LHCN-M2 (cell line): ENCODE measurements at places on chromosomes 7 and 10. TPM values are rescaled to one million over a fixed set of nuclear protein-coding genes. Genes with fewer than 3 reads are reported as not detected.

The PDE6C gene
- not detected in 2 replicates for total RNA-seq

The RELN gene
- 0.26 and 0.63 TPM in 2 replicates for total RNA-seq

The FAM20C gene
- 20.8 and 36.4 TPM in 2 replicates for total RNA-seq

The ASB15 gene
- total RNA-seq: not detected in 2 replicates

The FGL2 gene
- total RNA-seq: 8.1 and 8.8 TPM in 2 replicates

The ERVW-1 gene
- not detected in 2 replicates for total RNA-seq

The RNF133 gene
- total RNA-seq: 0.13 TPM in 1 of 2 replicates, not detected in the other

The FZD8 gene
- total RNA-seq: 4.1 and 4.2 TPM in 2 replicates

The TM9SF3 gene
- 89.2 and 117 TPM in 2 replicates for total RNA-seq

The PTF1A gene
- not detected in 2 replicates for total RNA-seq

The CYP3A4 gene
- total RNA-seq: 0.13 TPM in 1 of 2 replicates, not detected in the other

The CPA4 gene
- 90.5 and 118 TPM in 2 replicates for total RNA-seq

The CYP3A7 gene
- 0.06 TPM in 1 of 2 replicates, not detected in the other for total RNA-seq

The MEIG1 gene
- not detected in 2 replicates for total RNA-seq

The SHOC2 gene
- total RNA-seq: 28.9 and 36.2 TPM in 2 replicates

The SPDYE6 gene
- total RNA-seq: not detected in 2 replicates

The MAD1L1 gene
- 78.6 and 80.9 TPM in 2 replicates for total RNA-seq

The GATA3 gene
- not detected in 2 replicates for total RNA-seq

The AMZ1 gene
- total RNA-seq: not detected in 2 replicates

The RNF148 gene
- total RNA-seq: not detected in 2 replicates

The C10orf62 gene
- 0.11 TPM in 1 of 2 replicates, not detected in the other for total RNA-seq

The PDGFA gene
- 33.7 and 37.0 TPM in 2 replicates for total RNA-seq

The TMEM176B gene
- total RNA-seq: not detected in 2 replicates

The ASZ1 gene
- not detected in 2 replicates for total RNA-seq

The SORBS1 gene
- total RNA-seq: 3.7 and 6.5 TPM in 2 replicates

The DHX32 gene
- total RNA-seq: 37.4 and 38.7 TPM in 2 replicates

The FZD1 gene
- 48.3 and 58.5 TPM in 2 replicates for total RNA-seq

The PKD2L1 gene
- total RNA-seq: not detected in 2 replicates

The POLR1F gene
- 34.8 and 35.8 TPM in 2 replicates for total RNA-seq

The MCM10 gene
- 26.1 and 29.6 TPM in 2 replicates for total RNA-seq

The FAM171A1 gene
- 18.7 and 21.4 TPM in 2 replicates for total RNA-seq

The MOGAT3 gene
- total RNA-seq: not detected in 2 replicates

The CUZD1 gene
- total RNA-seq: 2.5 and 4.8 TPM in 2 replicates

The GPR15LG gene
- not detected in 2 replicates for total RNA-seq

The ECHDC3 gene
- total RNA-seq: 3.2 and 6.5 TPM in 2 replicates

The SFTPA1 gene
- total RNA-seq: not detected in 2 replicates

The UFSP1 gene
- 6.7 and 7.6 TPM in 2 replicates for total RNA-seq

The CALHM2 gene
- 28.0 and 28.1 TPM in 2 replicates for total RNA-seq

The HMX3 gene
- total RNA-seq: not detected in 2 replicates

The RBP3 gene
- total RNA-seq: not detected in 2 replicates

The AKR1B15 gene
- total RNA-seq: 0.06 TPM in 1 of 2 replicates, not detected in the other

The INHBA gene
- 3.0 and 3.6 TPM in 2 replicates for total RNA-seq

The CLDN3 gene
- not detected in 2 replicates for total RNA-seq

The GPR141 gene
- total RNA-seq: not detected in 2 replicates

The SERPINE1 gene
- total RNA-seq: 1,980 and 3,258 TPM in 2 replicates

The HGF gene
- total RNA-seq: 11.5 and 13.0 TPM in 2 replicates

The WDR86 gene
- total RNA-seq: 1.3 TPM in 1 of 2 replicates, not detected in the other

The UTF1 gene
- not detected in 2 replicates for total RNA-seq

The MMD2 gene
- total RNA-seq: not detected in 2 replicates

The MMP21 gene
- total RNA-seq: not detected in 2 replicates

The ATOH7 gene
- 0.11 TPM in 1 of 2 replicates, not detected in the other for total RNA-seq

The NAT16 gene
- not detected in 2 replicates for total RNA-seq

The RARRES2 gene
- total RNA-seq: 9.4 and 24.8 TPM in 2 replicates

The BAMBI gene
- 0.80 and 1.7 TPM in 2 replicates for total RNA-seq

The NCF1 gene
- not detected in 2 replicates for total RNA-seq

The KNDC1 gene
- total RNA-seq: 0.11 TPM in 1 of 2 replicates, not detected in the other

The PLXNA4 gene
- total RNA-seq: not detected in 2 replicates

The VAX1 gene
- not detected in 2 replicates for total RNA-seq

The SH2B2 gene
- 11.9 and 25.8 TPM in 2 replicates for total RNA-seq
